ENCODE measurements at places on chromosomes 5 and 9.

GRCh38 chr5:131206772-131207171 lies 36.0 kb downstream of the LYRM7 start:
- no peak for DNase-seq

- DNase-seq = no peak
Observed at GRCh38 chr5:114412510-114413171, 50.8 kb downstream of the KCNN2 start.

DNA sequence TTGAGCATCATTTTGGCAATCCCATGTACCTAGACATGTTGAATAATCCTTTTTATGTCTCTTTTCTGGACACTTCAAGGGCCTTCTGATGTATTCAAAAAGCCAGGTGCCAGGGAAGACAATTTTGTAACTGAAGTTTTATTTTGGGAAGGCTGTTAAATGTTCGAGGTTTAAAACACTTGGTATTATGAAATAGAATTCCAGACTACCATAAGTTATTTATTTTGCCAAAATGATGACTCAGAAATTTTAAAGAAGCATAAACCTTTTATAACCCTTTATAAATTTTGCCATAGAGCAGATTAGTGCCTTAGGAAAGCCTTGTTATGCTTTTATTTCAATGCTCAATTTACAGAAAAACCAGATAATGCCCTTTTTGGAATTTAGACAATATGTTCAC lies 30.3 kb upstream of the UHRF2 start:
- no peak for DNase-seq

DNA sequence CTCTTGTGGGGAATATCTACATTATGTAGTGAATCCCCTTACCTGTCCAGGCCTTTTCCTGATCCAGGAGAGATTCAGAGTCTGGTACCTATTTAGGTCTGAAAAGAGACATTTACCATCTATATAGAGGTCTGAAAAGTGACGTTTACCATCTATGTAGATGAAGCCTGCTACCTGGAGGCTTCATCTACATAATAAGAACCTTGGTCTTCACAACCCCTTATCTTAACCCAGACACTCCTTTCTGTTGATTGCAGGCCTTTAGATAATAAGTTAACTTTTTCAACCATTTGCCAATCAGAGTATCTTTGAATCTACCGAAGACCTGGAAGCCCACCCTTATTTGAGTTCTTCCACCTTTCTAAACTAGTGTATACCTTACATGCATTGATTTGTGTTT lies 113.0 kb upstream of the DMRT1 start:
- DNase-seq = no peak

GRCh38 chr9:68651280-68651893 lies 53.7 kb upstream of the PIP5K1B start:
- DNase-seq = no peak

DNA sequence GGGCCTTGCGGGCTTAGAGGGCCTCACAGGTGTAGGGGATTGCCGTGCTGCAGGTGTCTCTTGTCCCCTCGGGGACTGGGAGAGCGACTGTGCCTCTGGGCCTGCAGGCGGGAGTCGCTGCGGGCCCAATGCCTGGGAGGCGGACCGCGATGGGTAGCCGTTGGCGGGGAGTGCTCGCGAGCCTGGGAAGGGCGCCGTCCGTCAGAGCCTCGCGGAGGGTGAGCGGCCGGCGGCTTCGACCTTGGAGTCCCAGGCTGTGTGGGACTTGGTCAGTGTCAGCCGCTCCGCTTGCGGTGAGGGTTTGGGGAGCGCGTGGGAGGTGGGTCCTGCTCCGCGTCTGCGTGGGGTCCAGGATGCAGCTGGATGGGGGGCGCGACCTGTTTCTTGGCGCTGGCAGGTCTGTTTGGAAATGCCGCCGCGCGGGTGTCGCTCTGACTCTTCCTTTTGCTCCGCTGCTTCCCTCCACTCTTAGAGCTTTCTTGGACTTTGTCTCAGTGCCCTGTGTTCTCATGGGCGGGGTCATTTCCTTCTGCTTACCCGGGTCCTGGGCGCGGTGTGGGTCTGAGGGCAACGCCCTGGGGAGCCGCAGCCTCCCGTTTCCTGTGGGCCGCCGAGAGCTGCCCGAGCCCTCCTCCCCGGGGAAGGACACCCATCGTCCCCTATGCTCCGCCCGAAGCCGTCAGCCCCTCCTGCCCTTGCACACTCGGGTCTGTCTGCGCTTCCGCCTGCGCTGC lies 88.9 kb upstream of the CACNA1B start:
- DNase-seq = no peak

GRCh38 chr5:55324006-55324405 lies 16.2 kb downstream of the MTREX start:
- DNase-seq = no peak

GRCh38 chr5:81165493-81166119 lies 67.5 kb upstream of the CKMT2 start:
- peak; percentile 54 for DNase-seq

- DNase-seq = no peak
Observed at GRCh38 chr5:173627860-173628392, 11.5 kb upstream of the BOD1 start.

GRCh38 chr9:126435105-126435504 lies 108.5 kb downstream of the MVB12B start:
- DNase-seq = no peak

DNA sequence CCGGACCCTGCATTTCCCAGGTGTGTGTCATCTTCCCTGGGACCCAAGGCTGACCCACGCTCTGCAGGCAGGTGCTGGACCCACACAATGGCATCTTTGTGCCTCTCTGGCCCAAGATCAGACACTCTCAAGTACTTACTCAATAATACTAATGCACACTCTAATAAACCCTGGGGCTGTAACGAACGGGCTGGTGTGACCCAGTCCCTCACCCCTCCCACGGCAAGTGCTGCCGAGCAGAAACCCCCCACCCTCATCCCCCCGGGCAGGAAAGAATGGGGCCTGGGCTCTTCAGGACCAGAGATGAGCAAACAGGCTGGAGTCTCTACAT lies 1.1 kb upstream of the OBP2B start:
- DNase-seq = no peak

- DNase-seq = no peak
Observed at GRCh38 chr9:114363424-114363823, 24.4 kb downstream of the AKNA start.

DNA sequence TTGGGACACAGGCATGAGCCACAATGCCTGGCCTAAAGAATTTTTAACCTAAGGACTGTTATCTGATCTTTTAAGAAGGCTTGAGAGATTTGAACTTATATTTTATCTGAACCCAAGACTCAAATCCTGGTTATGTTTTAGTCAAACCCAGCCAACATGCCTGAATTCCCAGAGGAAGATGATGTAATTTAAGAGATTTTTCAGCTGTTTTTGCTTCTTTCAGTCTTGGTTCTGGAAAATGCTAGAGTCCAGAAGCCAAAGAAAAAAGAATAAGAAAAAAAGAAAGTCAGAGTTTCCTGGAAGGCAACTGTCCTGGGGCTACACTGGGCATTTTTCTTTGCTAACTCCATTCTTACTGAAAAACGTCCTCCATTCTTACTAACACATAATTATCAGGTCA lies 85.8 kb downstream of the SNX18 start:
- DNase-seq = no peak

DNA sequence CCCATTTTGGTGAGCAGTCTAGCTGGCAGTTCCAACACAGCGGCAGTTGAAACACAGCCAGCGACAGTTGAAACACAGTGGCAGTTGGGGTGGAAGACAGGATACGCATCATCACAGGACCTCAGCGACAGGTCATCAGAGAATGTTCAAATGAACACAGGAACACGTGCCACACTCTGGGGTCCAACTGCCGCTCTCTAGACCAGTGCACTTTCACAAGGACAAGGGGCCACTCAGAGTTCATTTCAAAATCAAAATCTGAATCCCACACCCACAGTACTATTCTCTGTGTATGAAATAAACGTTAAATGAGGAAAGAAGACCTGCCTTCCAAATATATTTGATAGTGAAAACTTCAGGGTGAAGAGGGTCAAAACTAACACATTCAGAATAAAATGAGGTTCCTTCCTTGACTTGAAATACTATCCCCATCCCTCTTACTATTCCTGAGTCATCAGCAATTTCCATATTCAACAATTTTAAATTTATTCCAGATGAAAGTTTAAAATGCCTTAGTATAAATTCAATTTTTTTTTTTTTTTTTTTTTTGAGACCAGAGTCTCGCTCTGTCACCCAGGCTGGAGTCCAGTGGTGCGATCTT lies 53.0 kb upstream of the SIMC1 start:
- no peak for DNase-seq

GRCh38 chr9:132935026-132935425 lies 9.4 kb downstream of the TSC1 start:
- no peak for DNase-seq

- DNase-seq = no peak
Observed at GRCh38 chr9:82934949-82935348, 128.0 kb downstream of the RASEF start.

GRCh38 chr5:55071413-55071812 lies 31.0 kb upstream of the GZMA start:
- DNase-seq = no peak

GRCh38 chr9:33785914-33786313 lies 9.4 kb upstream of the PRSS3 start:
- DNase-seq = no peak

DNA sequence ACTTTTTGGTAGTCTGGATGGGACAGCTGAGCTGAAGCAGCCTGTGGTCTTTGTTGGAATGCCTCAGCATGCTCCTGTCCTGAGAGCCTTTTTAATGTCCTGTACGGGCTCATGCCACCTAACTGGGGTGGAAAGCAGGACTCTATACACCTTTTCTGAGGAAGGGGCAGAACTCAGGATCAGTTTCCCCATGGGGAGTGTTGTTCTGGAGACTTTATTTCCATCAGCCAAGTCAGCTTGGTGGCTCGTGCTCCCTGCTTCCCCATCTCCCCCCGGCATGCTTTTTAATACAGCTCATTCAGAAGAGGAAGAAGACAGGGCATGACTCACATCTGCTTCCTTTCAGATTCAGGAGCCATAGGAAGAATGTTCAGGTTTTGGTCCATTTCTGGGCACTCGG lies 5.1 kb upstream of the SEPTIN8 start:
- DNase-seq = no peak

DNA sequence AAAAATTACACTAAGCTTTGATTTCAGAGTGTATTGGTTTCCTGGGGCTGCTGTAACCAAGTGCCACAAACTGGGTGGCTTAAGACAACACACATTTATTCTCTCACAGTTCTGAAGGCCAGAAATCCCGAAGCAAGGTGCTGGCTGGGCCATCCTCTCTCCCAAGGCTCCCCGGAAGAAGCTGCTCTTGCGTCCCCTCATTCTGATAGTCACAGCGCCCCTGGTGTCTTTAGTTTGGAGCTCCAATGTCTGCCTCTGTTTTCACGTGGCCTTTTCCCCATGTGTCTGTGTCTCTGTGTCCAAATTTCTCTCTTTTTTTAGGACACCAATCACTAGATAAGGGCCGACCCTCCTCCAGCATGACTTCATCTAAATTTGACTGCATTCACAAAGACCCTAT lies 56.7 kb downstream of the ROPN1L start:
- DNase-seq = no peak

- no peak for DNase-seq
Observed at GRCh38 chr9:29322240-29322639, 1749.0 kb upstream of the C9orf72 start.

DNA sequence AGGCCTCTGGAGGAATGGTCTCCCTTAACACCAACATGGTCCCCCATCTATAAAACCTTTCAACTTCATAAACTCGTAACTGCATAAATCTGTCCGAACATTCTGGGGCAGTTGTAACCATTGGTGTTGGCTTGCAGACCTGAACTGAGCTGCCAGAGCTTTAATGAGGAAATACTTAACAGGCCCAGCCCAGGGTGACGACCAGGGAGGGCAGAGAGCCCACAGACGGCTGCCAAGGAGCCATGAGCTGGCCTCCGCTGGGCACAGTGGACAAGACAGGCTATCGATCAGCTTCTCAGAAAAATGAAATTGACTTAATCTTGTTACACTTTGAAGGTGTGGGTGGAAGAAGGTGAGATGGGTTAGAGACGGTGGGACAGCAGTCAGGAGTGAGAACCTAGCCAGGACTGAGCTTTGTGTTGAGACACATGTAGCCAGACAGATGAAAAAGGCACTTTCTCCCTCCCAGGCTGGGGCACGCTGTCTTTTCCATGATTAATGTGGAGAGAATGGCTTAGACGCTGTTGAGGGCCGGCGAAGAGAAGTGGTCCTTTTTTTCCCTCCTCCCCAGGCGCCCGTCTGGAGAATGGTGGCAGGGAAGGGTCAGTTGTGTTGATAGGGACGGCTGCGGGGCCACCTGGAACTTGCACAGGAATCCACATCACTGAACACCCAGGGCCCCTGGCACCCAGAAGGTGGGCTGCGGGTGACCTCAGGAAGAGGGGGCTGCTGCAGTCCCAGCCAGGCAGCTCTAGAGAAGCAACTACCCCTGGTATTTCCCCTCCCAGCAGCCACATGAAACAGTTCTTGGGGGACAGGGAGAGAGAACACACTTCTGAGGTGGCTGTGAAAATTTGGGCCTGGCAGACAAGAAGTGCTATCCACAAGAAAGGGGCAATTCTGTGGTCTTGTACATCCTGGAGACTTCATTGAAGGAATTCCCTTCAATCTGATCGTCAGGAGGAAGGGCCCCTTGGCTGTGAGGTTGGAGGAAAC lies 27.3 kb upstream of the TCOF1 start:
- no peak for DNase-seq

GRCh38 chr5:169795338-169795737 lies 158.3 kb downstream of the DOCK2 start:
- DNase-seq = no peak

DNA sequence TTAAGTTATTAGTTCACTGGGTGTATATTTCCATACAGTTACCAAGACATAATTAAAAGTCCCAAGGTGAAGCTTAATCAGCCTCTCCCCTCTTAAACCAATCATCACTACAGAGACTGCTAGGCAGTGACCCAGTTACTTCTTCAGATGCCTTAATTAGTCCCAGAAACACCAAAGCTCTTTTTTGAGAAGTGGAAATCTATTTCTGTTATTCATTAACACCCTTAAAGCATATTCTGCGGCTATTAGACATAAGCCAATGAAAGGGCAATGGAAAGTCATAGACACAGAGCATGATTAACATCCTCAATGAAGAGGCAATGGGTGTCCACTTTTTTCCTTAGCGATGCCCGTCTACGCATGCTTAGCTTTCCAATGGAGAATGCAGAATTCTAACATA lies 48.3 kb upstream of the DNAH5 start:
- DNase-seq = no peak

GRCh38 chr9:97954550-97954989 lies 16.6 kb upstream of the HEMGN start:
- peak; percentile 5 for DNase-seq

DNA sequence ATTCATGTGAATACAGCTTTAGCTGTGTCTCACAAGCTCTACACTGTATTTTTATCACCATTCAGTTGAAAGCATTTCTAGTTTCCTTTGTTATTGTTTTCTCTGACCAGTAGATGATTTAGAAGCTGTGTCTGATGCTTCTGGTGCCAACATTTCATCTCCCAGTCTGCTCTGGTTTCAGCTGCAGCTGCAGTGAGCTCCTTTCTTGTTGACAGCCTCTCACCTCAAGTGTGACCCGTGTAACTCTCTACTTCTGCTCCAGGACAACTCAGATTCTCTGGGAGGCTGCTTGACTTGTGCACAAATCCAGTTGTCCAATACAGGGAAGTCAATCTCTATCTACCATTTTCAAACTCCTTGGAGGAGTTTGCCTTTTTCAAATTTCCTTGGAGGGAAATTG lies 504.8 kb downstream of the DIRAS2 start:
- no peak for DNase-seq
